HS-27A (cell line): ENCODE measurements at places on chromosomes 13 and 19.

GRCh38 chr13:112034231-112034630 lies 32.7 kb upstream of the SOX1 start:
- no peak for DNase-seq

DNA sequence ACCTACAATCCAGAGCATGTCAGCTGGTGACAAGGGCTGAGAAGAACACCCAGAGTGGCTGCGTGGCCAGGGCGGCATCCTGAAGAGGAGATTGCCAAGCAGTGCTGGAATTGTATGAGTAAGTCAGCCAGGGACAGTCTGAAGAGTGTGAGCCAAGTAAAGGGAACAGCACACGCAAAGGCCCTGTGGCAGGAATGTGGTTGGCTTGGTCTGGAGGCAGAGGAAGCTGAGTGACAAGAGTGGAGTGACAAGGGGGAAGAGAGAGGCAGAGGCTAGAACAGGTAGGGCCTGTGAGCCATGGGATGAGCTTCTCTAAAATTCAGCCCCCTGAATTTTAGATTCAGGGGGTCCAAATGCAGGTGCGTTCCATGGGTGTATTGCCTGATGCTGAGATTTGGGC lies 53.7 kb upstream of the UQCRFS1 start:
- no peak for DNase-seq

- no peak for DNase-seq
These were observed 84.8 kb downstream of the SLC25A15 start for GRCh38 chr13:40874138-40874779.

DNA sequence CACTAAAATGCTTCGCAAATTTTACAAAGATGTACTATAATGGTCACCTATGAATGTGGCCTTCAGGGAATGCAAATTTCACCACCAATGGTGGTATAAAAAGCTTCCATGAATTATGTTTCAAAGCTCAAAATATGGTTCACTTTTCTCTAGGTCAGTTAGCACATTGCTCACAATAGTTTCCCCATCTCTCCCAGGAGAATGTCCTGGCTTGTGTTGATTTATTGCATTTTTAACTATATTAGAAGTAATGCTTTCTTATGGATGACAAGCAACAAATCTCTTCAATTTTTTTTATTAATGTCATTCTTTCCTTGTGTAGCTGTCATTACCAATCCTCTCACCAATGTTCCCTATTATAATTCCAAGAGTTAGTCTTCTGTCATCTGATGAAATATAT lies 621.2 kb downstream of the TBC1D4 start:
- DNase-seq = no peak

DNA sequence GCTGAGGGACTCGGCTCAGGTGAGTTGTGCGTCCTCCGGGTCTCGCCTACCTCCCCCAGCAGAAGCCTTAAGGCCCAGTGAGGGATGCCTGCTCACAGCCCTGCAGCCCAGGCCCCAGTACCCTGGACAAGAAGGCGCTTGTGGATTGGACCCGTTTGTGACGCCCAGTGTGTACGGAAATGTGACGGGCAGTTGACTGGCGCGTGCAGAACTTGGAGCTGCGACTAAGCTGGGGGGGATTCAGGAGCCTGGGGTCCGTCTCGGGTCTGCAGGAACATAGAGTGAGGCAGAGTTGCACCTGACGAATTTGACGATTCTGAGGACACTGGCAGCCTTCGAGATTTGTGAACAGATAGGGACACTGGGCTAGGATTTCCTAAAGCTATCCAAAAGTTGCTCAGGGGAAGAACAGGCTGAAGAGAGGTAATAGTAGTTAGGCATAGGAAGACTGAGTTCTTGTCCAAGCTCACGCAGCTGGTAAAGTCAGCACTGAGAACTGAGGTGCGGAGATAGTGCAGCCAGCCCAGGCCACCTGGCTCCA lies 519 bp downstream of the ZNF551 start:
- DNase-seq = no peak

- DNase-seq = peak; percentile 84
These were observed 60.6 kb upstream of the SERP2 start for GRCh38 chr13:44312834-44313551.

- no peak for DNase-seq
These were observed 30.7 kb upstream of the F7 start for GRCh38 chr13:113074876-113075275.

- DNase-seq = no peak
These were observed 6.1 kb downstream of the KDM4B start for GRCh38 chr19:4974880-4975469.

DNA sequence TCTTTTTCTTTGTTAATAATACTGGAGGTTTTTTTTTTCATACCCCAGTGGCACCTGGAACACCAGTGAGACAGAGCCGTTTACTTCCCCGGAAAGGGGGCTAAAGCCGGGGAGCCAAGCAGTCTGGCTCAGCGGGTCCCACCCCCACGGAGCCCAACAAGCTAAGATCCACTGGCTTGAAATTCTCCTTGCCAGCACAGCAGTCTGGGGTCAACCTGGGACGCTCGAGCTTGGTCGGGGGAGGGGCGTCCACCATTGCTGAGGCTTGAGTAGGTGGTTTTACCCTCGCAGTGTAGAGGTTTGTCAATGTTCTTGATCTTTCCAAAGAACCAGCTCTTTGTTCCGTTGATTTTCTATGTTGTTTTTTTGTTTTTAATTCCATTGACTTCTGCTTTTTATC lies 94.6 kb upstream of the DIAPH3 start:
- no peak for DNase-seq

- DNase-seq = no peak
These were observed 35.1 kb downstream of the IL17D start for GRCh38 chr13:20738616-20739015.

- DNase-seq = no peak
These were observed 6.0 kb downstream of the WDR18 start for GRCh38 chr19:990119-990571.

GRCh38 chr19:49596954-49597702 lies 6.1 kb downstream of the PRR12 start:
- DNase-seq = no peak

GRCh38 chr19:16830679-16831078 lies 1.5 kb downstream of the SIN3B start:
- no peak for DNase-seq

DNA sequence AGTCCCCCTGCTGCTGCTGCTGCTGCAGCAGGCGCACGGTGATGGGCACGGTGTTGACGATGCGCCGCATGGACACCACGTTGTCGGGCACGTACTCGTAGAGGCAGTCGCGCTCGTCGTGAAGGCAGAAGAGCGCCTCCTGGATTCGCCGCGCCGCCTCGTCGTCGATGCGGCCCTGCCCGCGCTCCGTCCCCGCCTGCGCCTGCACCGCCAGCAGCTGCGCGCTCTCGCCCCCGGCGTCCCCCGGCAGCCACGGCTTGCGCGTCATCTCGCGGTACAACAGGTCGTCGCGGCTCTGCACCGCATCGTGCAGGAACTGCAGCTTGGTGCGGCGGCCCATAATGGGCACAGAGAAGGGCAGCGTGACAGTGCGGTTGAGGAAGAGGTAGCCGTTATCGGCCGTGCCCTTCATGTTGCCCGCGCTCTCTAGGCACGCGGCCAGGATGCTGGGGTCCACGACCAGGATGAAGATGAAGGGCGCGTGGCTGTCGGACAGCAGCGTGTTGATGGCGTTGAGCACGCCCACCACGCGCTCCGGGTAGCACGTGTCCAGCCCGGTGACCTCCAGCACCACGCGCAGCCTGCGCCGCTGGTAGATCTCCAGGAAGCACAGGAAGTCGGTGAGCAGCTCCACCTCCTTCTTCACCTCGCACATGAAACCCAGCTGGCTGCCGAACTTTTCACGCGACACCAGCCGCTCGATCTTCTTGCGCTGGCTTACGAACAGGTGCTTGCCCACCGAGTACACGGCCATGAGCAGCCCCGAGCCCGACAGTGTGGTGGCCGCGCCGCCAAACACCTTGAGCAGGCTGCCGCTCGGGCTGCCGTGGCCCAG lies 8.1 kb downstream of the NKPD1 start:
- DNase-seq = no peak

DNA sequence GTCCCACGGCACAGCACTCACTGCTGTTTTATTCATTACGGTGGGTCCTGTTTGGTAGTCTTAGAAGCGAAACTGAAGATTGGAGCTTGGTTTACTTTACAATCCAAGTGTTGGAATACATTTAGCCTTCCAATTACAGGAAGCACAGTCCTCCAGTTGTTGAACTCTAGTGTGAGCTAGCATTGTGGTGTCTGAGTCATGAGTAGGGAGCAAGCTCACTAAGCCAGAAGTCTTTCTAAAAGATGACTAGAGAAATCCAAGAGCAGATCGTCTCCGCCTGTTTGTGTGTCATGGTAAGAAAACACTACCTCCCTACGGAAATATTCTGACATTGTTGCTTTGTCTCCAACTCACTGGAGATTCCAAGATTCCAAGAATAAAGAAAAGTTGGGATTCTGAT lies 10.1 kb upstream of the SHISA2 start:
- no peak for DNase-seq

- no peak for DNase-seq
These were observed 43.2 kb downstream of the ZNF571 start for GRCh38 chr19:37551129-37551993.

GRCh38 chr19:4088975-4089374 lies 22.3 kb upstream of the ZBTB7A start:
- DNase-seq = no peak

- DNase-seq = no peak
These were observed 5.7 kb downstream of the ERF start for GRCh38 chr19:42249149-42249750.

- no peak for DNase-seq
These were observed 14.4 kb downstream of the CCDC124 start for GRCh38 chr19:17946965-17947784.

DNA sequence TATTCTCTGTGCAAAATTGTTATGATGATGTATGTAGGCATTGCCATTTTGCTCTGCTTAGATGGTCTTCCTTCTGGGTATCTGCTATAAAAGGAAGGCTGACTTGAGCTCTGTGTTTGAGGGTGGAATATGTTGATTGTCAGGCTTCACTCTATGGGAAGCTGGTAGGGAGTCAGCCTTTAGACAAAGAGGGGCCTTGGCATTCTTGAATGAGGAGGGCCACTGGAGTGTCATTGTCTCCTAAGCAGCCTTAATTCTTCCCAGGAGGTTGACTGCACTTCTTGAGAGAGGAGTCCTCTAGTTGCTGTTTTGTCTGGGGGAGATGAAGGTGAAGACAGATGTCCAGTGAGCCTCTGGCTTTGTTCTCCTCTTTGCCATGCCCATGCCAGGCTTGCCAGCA lies 266.8 kb downstream of the KCNRG start:
- DNase-seq = no peak

DNA sequence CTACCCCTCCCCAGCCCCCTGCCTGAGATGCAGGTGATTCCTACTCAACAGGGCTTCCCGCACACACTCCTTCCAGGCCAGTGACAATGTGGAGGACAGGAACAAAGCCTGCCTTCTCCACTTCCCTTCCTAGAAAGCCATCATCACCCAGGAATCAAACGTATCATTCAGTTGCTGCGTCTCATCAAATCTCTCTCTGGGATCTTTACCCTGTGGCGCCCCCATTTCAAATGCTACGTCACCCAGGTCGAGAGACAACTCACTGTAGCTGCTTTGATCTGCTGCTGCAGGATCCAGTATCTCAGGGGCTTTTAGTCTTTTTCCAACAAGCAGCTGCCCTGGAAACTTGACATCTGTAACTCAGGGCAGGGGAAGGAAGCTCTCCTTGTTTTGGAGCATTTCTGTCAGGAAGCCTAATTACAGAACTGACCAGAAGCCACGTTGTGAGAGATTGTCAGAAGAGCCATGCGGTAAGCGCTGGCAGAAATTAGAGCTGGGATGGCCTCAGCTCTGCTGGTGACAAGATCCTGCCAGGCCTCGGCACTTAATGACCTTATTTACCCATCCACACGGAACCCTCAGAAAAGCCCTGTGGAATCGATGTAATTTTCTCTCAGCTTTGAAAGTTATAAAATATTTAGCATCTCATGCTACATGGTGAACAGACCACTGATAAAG lies 140.5 kb downstream of the STK24 start:
- DNase-seq = no peak

DNA sequence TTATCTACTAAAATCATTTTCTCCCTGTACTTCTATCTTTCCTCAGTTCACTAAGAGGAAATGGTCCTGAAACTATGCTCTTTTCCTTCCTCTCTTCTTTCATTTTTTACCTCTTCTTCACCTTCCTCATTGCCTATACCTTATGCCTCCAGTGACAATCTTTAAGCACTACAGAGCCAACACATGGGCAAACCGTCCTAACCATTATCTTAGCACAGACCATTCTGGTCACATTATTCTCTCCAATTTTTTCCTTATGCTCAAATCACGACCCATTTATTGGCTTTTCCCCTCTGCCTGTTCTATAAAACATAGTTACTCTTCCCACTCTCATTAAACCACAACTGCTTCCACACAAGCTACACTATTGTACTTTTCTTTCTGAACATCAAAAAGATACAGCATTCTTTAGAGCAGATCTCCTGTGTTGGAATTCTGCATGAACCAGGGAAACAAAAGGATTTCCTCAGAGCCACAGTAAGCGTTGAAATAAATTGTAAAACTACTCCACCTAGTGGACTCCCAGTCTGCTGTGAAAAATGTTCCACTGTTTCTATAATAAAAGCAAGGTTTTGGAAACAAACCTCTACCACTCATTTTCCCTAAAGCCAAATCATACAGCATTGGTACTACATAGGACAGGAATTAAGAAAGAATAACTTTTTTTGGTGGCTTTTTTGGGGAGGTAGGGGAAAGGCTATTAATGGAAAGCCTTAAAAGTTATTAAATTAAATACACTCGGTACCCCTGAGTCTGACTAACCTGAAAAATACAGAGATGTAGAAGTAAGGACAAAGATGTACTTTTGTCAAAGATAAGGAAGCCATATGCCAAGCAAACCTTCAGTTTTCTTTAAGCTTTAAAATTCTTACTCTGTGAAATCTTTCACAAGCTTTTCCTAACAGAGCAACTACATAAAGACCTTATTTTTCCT lies 19.5 kb downstream of the NUFIP1 start:
- no peak for DNase-seq

DNA sequence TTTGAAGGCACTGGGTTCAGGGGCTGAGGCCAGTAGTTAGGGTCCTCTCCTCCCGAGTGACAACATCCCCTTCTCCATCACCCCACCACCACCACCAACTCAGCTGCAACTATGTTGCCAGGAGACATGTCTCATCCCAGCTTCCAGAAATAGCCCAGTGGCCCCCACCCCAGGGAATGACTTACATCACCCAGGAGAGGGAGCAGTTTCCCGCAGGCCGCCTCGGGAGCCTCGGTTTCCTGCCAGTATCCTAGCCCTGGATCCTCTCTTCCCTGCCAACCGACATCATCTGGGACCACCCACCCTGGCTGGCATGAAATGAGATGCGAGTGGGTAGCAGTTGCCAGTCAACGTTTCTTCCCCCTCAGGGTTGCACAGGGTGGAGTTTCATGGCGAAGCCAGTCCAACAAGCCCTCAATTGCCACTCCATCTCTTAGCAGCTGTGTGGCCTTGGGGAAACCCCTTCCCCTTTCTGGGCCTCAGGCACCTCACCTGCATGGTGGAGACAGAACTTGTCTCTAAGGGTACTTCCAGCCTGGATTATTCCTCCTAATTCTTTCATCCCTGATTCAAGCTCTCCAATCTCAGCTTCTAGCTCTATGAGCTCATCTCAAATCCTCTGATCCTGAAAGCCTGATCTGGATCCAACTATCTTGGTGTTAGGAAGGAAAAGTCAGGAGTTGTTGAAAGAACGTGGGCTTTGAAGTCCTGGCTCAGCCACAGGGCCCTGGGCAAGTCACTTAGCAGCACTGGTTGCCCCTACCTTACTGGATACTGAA lies 3.9 kb upstream of the GSK3A start:
- no peak for DNase-seq

- DNase-seq = no peak
These were observed 698.2 kb downstream of the PCDH17 start for GRCh38 chr13:58329746-58330145.
